Stimulated activated CD4-positive, alpha-beta T cell treated with anti-CD3 and anti-CD28 coated beads, TNF-alpha, amount 100 ng/mL, for 1 hour (primary cell): ENCODE measurements at places on chromosomes 4 and X.

DNA sequence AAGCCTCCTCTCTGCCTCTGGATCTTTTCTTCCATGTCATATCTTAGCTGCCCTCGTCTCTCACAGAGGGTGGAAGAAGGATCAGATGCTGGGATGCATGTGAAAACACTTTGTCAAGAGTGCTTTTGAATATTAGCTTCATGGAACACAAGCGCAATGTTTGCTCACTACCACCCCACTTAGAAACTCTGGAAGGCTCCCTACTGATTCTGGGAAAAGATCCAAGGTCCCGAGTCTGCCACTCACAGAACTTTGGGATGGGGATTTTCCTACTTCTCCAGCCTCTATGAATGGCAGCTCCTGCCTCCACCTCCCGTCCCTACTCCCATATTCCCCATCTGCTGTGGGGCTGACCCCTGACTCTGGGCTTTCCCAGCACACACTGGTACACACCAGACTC lies 40.2 kb upstream of the CRMP1 start:
- no peak for DNase-seq

GRCh38 chr4:22991576-22991975 lies 298.8 kb downstream of the GBA3 start:
- no peak for DNase-seq

GRCh38 chrX:35016051-35016450 lies 73.5 kb downstream of the FAM47B start:
- DNase-seq = no peak

GRCh38 chrX:15146515-15146914 lies 123.4 kb downstream of the ASB9 start:
- no peak for DNase-seq

- no peak for DNase-seq
Measured at GRCh38 chr4:38489924-38490639, 173.9 kb upstream of the KLF3 start.

DNA sequence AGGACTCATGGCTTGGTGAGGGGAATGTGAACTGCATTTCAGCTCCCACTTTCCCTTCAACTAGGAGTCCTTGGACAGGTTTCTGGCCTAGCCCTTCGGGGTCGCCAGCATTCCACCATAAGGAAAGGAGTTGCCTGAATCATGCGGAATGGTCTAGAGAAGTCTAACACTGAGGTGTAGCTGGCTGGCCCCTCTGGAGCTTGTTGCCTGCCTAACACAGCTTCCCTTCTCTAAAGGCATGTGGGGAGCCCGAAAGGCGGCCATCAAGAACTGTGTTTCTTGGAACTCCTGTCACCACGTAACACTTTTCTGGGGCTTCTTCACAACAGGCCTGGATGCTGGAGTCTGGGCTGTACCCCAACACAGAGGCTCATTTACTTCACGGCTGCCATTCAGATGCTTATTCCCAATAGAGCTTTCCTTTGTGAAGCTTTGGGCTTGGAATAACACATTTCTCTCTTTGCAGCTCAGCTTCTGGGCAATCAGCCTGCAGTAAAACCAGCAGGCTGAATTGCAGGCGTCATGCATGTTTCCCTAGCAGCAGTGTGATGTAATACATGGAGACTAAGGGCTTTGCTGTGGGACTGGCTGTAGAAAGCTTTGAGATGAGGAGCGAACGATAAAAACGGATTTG lies 5.4 kb downstream of the GABRQ start:
- no peak for DNase-seq

GRCh38 chr4:18034099-18034498 lies 12.5 kb upstream of the LCORL start:
- no peak for DNase-seq

DNA sequence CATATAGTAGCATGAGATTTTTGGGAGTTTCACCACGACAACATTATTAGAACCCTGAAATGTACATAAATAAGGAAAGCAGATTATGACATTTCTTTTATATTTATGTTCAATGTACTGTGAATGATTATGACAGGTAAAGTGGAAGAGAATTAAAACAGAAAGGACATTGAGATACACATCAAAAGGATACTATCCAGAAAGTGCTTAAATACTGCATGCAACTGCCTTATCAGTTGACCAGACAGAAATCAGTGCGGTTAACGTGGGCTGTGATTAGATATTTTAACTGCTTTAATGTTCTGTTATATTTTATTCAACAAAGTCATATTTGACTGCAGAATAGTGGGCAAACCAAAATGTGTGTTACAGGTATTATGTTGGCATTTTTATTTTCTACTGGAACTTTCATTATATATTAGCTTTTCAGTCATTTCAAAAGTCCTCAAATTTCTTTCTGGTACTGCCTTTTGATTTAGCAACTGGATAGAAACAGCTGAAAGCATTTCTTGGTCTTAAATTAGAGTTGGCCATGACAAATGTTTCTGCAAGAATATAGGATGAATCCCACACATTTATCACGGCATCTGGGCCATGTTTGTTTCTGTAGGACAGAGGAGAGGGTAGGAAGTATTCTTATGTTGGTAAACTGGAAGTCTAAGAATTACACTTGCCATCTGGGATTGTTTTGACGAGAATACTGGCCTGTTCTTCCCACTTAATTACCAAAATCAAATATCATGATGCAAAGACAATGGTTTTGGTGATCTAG lies 255.2 kb downstream of the SLC39A8 start:
- DNase-seq = no peak

DNA sequence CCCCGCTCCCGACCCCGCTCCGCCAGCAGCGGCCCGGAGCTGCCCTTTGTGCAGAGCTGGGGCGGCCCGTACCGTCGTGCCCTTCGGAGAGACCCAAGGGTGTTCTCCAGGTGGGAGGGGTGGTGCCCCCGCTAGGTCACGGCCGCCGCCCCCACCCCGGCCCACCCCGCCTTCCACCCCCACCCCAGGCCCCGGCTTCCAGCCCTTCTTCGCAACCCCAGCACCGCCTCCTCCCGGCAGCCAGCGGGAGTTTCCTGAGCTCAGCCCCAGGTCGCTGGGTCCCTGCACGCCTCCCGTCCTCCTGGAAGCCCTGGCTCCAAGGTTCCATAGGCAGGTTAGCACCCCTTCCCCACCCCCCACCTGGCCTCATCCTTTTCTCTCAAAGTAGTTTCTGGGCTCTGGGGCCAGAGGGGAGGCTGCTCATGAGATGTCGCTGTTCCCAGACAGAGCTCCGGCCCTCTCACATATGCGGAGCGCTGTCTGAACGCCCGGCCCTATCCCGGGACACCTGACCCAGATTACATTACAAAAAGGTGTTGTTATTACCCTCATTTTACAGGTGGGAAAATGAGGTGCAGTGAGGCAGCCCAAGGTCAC lies 25.2 kb upstream of the FGFR3 start:
- no peak for DNase-seq

DNA sequence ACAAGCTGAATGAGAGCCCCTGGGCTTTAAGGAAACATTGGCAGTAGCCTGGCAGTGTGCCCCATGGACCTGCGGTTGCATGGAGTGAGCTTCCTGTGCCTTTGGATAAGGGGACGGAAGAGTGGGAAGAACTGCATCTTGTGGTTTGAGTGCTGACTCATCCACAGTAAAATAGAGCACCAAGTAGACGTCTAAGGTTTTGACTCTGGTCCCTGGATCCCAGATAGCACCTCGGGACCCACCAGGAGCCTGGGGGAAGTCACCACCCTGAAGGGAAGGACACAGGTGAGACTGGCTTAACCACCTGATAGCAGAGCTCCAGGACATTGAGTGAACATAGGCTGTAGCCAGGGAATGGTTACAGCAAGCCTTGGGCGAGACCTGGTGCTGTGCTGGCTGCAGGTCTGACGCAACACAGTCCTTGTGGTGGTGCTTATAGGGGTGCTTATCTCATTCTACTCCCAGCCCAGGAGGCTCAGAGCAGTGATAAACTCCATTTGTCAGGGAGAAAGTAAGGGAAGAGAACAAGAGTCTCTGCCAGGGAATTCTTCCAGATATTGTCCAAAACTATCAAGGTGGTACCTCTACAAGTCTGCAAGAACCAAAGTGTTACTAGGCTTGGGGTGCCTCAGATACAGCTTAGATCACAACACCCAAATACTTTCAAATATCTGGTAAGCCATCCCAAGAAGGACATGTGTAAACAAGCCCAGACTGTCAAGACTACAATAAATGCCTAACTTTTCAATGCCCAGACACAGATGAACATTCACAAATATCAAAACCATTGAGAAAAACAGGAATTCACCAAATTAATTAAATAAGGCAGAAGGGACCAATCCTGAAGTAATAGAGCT lies 123.6 kb upstream of the TET2 start:
- DNase-seq = no peak

DNA sequence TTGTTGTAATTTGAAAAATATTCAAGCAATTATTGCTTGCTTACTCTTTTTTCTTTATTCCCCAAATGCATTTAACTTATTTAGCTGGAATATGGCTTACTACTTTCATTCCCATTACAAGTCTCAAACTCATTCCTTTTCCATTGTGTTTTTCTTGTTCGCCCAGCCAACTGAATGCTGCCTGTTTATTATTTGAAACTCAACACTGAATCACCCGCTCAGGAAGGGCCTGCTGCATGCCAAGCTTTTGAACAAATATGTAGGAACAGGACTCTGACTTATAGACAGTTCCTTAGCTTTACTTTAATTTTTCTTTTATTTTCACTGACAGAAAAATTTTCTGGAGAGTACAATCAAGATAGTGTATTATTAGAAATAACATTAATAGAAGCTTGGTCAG lies 12.9 kb downstream of the PCDH18 start:
- DNase-seq = no peak

DNA sequence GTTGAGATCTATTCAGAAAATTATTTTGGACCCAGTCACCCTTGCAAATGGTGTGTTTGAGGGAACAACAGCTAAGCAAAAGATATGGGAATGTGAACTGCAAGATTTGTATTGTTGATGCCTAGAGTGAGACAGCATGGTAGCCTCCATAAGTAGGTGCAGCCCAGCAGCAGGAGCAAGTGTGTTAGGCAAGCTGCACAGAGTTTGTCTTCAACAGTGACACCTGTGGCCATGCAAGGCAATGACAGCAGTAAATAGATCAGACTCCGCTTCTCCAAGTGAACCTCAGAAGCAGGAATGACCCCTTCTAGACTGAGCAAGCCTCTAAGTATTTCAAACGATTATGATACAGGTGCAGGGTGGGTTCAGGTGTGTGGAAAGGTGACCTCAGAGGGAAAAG lies 133.4 kb upstream of the MSX1 start:
- DNase-seq = no peak

DNA sequence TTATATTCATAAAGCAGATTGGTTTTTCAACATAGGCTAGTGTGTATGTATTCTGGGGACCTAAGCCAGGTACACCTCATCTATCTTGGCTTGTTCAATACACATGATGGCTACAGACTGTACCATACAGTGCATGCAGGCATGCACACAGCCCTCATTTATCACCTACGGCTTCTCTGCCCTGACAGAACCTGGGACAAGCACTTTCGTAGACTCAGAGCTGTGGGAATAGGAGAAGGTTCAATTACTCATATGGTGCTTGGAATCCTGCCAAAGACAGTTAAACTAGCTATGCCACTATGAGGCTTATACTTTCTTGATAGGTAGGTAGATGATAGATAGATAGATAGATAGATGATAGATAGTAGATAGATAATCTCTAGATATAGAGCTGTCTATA lies 457.2 kb downstream of the GALNTL6 start:
- DNase-seq = no peak

- DNase-seq = no peak
Measured at GRCh38 chr4:105148776-105149175, 2.1 kb downstream of the TET2 start.

DNA sequence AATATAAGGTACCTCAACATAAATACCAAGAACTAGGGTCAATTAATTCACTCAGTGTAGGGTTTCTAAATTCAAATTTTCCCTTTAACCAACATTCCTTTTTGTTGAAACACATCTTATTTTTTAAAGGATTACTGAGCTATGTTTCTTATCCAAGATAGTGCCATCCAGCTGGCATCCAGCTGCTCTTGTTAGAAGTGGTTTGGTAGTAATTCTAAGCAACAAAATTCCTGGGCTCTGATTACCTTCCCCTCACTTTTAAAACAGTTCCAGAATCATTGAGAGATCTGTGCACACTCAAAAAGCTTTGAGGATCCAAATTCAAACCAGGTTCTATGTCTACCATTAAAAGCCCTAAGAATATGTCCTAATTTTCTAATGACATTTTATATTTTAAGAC lies 583.7 kb downstream of the TRIML1 start:
- no peak for DNase-seq

DNA sequence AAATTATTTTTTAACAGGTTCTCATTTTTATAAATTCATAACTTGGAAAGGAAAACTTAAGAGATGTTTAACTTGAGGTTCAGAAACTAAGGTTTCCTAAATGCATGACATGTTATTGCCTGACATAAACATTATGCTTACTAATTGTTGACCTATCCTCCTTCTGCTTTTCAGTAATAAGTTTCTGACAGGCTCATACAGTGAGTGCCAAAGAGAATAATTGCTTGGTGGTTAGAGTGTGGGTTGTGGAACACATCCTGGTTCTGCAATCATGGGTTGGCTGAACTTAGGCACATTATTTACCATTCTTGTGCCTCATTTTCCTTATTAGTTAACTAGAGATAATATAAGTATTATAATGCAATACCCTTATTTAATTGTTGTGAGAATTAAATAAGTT lies 56.5 kb downstream of the BMPR1B start:
- DNase-seq = no peak
